ENCODE measurements at places on chromosomes 5 and 9.

GRCh38 chr5:154258531-154259217 is 68.1 kb downstream of the GALNT10 start:
- no peak for DNase-seq

- no peak for DNase-seq
Measured at GRCh38 chr9:91211414-91211813, 150.3 kb downstream of the AUH start.

GRCh38 chr5:94745786-94746730 is 127.6 kb downstream of the SLF1 start:
- DNase-seq: peak; percentile 37

DNA sequence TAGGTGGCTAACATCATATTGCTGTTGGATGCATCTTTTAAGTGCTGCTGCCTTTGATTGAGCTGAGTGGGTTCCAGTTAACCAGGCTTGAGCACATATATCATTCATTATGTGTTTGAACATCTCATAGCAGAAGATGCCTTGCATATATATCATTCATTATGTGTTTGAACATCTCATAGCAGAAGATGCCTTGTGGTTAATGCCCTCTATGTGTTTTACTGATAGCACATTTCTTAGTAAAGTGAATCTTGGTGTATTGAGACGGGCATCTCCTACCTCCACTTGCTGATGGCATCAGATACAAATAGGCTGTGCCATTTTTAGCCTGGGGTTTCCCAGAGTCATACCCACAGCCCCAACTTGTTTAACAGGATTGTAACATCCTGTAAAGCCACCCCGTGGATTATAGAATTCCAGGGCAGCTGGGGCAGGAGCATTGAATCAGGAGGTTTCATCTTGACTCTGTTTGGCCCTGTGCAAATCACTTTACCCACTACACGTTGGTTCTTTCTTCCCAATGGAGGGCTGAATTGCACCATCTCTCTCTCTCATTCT is 26.5 kb downstream of the MTAP start:
- no peak for DNase-seq

- DNase-seq: no peak
Measured at GRCh38 chr5:73946278-73946677, 320.3 kb downstream of the ARHGEF28 start.

DNA sequence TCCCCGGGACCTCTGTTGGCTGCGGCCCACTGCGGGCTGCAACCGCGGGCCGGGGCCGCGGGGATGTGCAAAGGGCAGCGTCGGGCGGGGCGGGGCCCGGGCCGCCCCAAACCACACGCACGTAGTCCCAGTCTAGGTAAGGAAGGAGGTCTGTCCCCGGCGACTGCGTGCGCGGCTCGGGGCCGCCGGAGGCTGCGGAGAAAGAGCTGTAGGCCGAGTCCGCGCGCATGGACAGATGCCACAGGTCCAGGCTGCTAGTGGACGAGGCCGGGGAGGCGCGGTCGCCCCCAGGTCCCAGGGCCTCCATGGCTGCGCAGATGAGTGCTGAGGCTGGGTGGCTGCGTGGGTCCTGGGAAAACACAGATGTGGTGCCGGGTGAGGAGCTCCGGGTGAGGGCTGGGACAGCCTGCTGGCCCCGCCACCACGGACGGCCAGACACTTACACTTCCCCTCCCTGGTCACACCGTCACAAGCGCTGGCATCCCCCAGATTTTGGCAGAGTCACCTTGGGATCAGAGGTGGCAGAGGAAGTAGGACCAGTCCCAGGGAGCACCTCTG is 4.5 kb downstream of the SHROOM1 start:
- DNase-seq: no peak

DNA sequence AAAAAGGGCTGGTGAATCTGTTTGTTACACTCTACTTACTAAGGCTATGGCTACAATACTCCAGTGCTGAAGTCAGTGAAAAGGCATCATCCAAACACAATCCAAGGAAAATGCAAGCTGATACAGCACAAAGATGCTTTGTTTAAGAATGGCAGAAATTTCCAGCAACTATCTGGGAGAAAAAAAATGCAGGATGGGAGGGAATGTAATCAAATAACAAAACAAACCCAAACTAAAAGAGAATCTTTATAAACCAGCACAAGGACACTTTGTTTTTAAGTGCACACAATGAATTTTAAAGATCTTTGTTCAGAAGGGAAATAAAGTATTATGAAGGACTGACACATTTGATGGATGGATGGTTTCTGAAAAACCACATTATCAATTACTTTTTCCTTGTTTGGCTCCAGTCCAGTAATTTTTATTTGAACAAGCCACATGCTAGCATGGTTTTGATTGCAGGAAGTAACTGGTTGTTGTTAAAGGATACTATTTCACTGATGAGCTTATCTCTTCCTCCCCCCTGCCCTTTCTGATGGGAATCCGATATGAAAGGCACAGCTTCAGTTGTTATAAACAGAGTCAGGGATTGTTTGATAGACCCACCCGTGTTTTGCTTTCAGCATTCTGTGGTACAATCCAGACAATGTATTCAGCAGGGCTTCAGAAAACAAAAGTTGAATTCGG is 12.1 kb upstream of the TLE4 start:
- DNase-seq: peak; percentile 92

- DNase-seq: no peak
Measured at GRCh38 chr5:126917918-126918614, 112.3 kb downstream of the MARCHF3 start.

DNA sequence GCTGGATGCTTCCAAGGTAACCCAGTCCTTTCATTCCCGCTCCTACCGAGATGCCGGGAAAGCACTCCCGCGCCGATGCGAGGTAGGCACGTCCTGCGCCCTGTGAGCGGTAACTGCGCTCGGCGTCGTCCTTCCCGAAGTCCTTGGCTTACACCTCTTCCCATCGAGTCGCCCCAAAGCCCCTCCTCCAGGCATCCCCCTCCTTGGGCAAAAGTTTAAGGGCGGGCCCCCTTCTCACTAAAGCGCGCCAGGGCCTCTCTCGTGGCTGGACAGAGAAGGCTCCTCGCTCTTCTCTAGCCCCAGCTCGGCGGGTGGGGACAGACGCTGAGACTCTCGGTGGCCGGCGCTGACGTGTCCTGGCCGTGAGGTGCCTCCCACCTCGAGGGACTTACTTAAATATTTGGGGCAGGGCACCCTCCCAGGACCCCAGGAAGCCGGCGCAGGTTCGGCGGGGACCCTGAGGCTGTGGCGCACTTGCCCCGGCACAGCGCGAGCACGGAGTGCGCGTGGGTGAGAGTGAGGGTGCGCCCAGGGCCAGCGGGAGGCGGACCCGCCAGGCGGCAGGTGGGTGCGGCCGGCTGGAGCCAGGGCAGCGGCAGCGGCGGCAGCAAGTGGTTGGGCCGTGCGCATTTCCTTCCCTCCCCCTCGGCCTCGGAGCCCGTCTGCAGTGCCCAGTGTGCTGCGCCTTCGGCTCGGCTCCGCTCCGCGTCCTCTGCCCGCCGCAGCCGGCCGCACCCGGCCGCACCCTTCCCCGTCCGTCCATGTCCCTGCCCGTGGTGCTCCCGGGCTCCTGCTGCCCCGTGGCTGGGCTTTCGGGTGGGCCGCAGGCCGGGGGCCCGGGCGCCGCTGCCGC is at the start of gene ENTREP1:
TSS of gene ENTREP1 (plus strand) at position 667 of the 853 bp plus-strand sequence. CDS start at position 762, 95 bp downstream.
- DNase-seq: peak; percentile 52

- DNase-seq: no peak
Measured at GRCh38 chr5:4643960-4644359, 496.2 kb upstream of the ADAMTS16 start.

- no peak for DNase-seq
Measured at GRCh38 chr9:77374266-77374665, 196.9 kb downstream of the VPS13A start.

DNA sequence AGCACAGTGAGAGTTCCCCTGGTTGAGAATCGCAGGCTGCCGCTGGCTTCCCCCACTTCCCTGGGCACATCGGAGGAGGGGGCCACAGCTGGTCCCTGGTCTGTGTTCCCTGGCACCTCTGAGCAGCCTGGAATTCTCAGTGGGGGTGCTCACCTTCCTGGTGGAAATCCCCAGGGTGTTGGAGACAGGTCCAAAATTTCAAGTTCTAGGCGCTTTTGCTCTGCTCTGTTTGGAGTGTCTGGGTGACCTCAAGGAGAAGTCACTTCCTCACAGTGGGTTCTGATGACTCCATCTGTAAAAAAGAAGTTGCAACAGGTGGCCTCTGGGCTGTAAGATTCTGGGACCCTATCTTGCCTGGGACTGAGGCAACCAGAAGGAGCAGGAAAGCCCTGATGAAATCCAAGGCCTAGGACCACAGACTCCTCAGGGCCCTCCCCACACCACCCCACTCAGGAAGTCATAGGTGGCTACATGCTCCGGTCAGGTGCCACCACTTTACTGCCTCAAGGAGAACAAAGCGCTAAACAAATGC is at the start of gene TRAF1:
TSS of gene TRAF1 (minus strand) at position 400 of the 532 bp plus-strand sequence. CDS start 721 bp downstream, outside the sequence.
- no peak for DNase-seq

- peak; percentile 92 for DNase-seq
Measured at GRCh38 chr5:139638090-139638735, 9.9 kb upstream of the CXXC5 start.

DNA sequence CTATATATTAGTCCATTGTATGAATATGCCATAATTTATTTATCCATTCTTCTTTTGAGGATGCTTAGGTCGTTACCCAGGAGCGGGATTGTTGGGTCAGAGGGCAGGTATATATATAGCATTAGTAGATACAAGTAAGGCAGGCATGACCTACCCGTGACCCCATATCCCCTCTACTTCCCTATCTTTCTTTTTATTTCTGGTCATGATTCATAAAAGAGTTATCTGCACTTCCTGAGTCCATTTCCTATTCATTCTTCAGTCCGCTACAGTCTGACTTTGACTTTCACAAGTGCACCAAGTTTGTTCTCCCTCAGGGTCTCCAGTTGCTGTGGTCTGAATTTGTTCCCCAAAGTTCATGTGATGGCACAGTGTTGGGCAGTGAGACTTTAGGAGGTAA is 6.9 kb downstream of the RHOBTB3 start:
- no peak for DNase-seq

DNA sequence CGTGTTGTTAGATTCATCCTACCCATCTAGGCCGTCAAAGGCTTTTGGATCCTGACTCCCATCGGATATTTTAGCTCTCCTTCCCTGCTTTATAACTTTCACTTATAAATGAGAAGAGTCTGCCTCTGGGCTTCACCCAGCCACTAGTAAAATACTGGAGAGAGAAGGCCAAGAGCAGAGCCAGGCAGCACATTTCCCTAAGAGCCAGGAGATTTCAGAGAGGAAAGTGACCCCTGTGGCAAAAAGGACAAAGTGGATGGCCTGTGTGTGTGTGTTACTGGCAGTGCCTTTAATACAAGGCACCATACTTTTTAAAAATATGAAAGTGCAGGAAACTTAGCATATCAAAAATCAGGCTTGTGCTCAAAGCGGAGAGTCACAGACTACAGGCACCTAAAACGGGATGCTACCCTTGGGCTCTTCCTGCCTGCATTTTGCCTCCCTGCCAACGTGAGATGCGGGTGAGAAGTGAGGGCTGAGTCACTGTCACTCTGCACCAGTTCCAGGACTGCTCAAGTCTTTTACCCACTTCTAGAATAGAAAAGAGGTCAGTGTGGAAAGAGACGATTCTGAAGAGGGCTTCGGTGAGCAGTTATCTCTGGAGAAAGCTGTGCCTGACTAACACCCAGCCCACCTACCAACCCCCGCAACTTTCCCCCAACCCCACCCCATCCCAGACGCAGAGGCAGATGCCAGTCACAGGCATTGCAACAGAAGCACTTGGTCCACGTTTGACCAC is 15.9 kb downstream of the NFIL3 start:
- no peak for DNase-seq

DNA sequence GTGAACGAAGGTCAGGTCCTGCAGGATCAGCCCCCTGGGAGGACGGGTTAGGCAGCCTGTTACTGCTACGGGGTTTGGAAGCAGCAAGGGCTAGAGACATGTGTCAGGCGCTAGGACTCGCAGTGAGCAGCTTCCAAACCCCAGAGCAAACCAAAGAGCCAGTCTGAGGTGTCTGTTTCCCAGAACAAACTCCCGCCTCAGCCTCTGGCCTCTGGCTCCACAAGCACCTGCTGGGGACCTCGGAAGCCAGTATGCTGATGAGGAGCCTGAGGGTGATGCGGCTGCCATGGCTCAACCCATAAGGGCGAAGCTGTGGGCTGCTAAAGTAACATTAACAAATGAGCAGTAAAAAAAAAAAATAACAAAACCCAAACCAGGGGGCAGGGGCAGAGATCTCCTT is 35.0 kb downstream of the PRRT1B start:
- no peak for DNase-seq

All from putamen (tissue), 1 donor.